ENCODE measurements at places on chromosomes 7 and 10.
A peak's percentile ranks its signal among the peaks of the same experiment; 100 is the strongest.

GRCh38 chr10:75283671-75284470, 48.1 kb upstream of the COMTD1 start:
- peak; percentile 43 for DNase-seq

DNA sequence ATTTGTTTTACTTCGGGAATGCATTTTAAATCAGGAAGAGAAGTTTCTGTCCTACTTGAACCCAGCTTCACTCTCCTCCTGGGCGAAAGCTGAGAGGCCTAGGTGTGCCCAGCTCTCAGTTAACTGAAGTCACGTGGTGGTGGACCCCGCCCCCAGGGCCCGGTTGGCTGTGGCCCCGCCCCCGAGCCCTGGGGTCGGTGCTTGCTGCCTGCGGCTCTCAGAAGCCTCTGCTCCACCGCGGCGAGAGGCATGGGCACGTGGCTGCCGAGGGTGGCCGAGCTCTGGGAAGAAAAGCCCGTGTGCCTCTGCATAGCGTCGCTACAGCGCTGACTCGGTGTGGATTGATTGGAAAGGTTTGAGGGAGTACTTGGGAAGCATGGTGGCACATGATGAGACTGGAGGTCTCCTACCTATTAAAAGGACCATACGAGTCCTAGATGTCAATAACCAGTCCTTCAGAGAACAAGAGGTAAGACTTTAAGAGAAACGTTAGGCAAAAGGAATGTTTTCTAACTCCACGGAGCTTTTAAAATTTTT, 34.1 kb downstream of the NET1 start:
- peak; percentile 87 for DNase-seq

GRCh38 chr7:105742787-105743186, 133.6 kb downstream of the ATXN7L1 start:
- DNase-seq, result no peak

- peak; percentile 41 for DNase-seq
Observed at GRCh38 chr10:108601851-108602250, 1321.5 kb downstream of the XPNPEP1 start.

GRCh38 chr10:104247513-104248146, 7.1 kb upstream of the GSTO1 start:
- no peak for DNase-seq

DNA sequence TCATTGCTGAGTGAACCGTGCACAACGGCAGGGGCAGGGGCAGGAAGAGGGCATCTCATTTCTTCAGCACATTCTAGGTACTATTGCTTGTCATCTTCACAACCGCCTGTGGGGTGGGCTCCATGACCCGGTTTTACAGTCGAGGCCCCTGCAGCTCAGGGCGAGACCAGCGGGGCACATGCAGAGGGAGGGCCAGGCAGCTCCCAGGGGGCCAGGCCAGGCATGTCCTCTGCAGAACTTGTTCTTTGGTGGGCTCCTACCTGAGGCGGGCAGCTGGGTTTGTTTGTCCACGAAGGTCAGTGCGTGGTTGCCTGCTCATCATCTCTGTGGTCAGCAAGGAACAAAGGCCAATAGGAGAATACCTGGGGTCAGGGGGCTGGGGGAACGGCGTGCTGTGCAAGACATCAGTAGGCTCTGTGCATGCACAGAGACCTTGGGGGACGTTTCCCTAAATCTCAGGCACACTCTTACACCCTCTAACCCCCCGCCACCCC, 75.1 kb upstream of the LEP start:
- no peak for DNase-seq

- DNase-seq, result no peak
Observed at GRCh38 chr7:10815546-10815945, 158.1 kb upstream of the PHF14 start.

GRCh38 chr10:83543691-83544462, 595.4 kb upstream of the GHITM start:
- peak; percentile 1 for DNase-seq

- peak; percentile 17 for DNase-seq
Observed at GRCh38 chr7:101395376-101395775, 32.7 kb downstream of the COL26A1 start.

DNA sequence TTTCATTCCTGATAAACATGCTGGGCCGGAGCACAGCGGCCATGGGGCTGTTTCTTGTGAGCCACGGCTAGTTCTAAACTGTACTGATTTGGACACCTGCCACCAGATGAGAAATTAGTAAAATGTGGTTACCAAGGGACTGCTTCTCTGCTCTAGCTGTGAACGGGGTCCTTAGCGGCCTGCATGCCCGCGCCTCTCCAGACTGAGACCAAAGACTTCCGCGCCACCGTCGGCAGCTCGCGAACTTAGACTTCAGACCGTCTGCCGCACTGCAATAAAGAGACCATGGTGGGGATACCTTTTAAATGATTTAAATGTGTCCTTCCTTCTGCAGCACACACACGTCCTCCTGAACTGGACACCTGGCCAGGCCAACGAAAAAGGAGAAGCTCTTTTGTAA, 116.4 kb downstream of the BMS1 start:
- DNase-seq, result no peak

- no peak for DNase-seq
Observed at GRCh38 chr10:2866569-2866968, 200.8 kb upstream of the PFKP start.

DNA sequence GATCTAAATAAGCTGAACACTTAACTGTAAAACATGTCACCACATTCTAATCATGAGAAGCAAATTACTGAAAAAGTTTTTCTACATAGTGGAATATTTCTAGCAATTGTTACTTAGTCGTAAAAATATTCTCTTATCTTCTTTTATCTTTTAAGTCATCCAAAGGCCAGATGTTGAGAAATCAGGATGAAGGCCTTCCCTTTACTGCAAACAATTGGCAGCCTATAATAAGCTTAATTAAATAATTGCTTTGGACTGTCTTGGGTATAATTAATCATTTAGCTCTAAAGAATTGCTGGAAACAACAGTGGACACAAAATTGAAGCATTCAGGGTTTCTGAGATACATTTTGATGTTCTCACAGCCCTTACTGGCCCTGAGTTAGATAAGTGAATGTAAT, 226.5 kb downstream of the FANK1 start:
- no peak for DNase-seq

- peak; percentile 93 for DNase-seq
Observed at GRCh38 chr10:14185316-14186045, 145.2 kb downstream of the FRMD4A start.
